ENCODE measurements at places on chromosomes 12 and 14. TPM values are rescaled to one million over a fixed set of nuclear protein-coding genes. Genes with fewer than 3 reads are reported as not detected.

GRCh38 chr14:69773571-69774276 is 6.8 kb downstream of the SRSF5 start:
- H3K4me1 ChIP-seq: no peaks in the 10 kb centered on the region
- DNase-seq: no peak
- H3K36me3 ChIP-seq: peaks cover 85% of the 10 kb centered on the region
- H3K27ac ChIP-seq: no peak overlapping the region

- no peak for DNase-seq
- H3K27ac ChIP-seq: no peak overlapping the region
- no peaks in the 10 kb centered on the region for H3K27me3 ChIP-seq
- no peak overlapping the region for H3K4me3 ChIP-seq
- H3K36me3 ChIP-seq: no peaks in the 10 kb centered on the region
Measured at GRCh38 chr12:14935031-14935430, 3.3 kb downstream of the ERP27 start.

DNA sequence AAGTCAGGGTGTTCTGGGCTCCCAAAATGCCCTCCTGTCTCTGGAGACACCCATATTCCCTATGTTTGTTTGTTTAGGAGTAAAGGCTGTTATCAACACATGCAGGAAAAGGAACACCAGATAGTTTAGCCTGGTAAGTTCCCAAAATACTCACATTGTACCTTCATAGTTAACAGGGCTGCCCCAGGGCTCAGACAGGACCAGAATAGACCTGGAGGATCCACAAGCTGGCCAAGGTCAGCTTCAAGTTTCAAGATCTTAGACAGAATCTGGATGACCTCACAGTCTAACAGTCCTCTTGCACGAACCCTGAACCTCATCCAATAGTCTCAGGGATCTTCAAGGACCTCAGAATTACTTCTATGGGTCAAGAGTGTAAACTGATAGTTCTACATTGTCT is 18.1 kb upstream of the HSP90B1 start:
- H3K36me3 ChIP-seq: no peaks in the 10 kb centered on the region
- no peaks in the 10 kb centered on the region for H3K27me3 ChIP-seq
- no peak overlapping the region for H3K27ac ChIP-seq
- no peak overlapping the region for H3K4me3 ChIP-seq
- no peak for DNase-seq

- no peak overlapping the region for H3K27ac ChIP-seq
- H3K36me3 ChIP-seq: no peaks in the 10 kb centered on the region
- no peak for DNase-seq
- H3K27me3 ChIP-seq: no peaks in the 10 kb centered on the region
- H3K4me3 ChIP-seq: no peak overlapping the region
Measured at GRCh38 chr12:41683023-41683422, 461.7 kb downstream of the GXYLT1 start.

- H3K27me3 ChIP-seq: peaks cover 43% of the 10 kb centered on the region
- peak overlapping the region; percentile 69 for H3K4me3 ChIP-seq
- no peaks in the 10 kb centered on the region for H3K36me3 ChIP-seq
- no peak overlapping the region for H3K27ac ChIP-seq
- DNase-seq: peak; percentile 38
- H3K4me1 ChIP-seq: peaks cover 16% of the 10 kb centered on the region
Measured at GRCh38 chr12:116880817-116881324, 370 bp downstream of the HRK start.

DNA sequence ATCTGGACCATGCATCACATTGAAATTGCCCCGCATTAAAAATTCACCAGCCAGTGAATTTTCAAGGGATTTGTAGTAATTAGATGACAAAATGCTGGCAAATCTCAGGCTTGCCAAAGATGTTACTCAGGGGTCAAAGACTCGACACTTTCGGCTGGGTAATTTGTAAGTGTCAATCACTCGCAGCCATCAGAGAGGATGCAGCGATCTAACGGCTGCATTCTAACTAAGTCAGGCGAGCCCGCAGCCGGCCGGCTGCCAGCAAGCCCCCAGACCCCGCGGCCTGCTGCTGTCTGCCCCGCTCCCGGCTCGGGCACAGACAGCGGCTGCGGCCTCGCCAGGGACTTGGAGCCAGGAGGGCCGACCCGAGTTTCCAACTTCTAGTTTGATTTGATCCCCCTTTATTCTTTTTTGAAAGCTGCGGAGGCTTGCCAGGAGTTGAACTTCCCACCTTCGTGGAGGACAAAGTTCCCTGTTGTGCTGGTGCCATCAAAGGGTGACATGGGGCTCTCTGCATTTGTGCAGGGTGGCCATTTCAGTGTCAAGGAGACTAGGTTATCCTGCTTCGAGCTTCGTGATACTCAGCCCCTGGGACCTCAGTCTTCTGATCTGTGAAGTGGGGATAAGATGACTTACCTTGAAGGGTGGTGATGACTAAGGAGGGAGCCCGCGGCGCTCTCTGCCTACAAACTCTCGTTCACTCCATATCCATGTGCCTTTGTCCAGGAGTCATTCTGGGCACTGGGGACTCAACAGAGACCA is 169.9 kb downstream of the RBM19 start:
- H3K27me3 ChIP-seq: no peaks in the 10 kb centered on the region
- H3K36me3 ChIP-seq: no peaks in the 10 kb centered on the region
- H3K27ac ChIP-seq: no peak overlapping the region
- no peaks in the 10 kb centered on the region for H3K4me1 ChIP-seq
- DNase-seq: no peak
- no peak overlapping the region for H3K4me3 ChIP-seq

DNA sequence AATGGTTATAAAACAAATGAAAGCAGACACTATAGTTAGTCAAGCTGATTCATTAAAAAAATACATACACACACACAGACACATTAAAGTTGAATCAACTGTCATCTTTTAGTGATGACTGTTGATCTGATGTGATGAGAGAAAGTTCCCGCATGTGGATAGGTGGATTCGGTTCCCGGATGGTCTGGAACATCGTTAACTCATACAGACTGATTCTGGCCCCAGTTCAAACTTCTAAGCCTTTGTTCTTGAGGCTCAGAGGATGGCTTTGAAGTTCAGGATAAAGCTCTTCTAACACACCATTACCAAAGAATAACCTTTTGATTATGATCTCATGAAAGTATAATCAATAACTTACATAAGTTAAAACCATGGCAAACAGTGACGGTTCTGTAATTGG is 27.5 kb downstream of the WIF1 start:
- no peak overlapping the region for H3K27ac ChIP-seq
- no peak for DNase-seq
- no peaks in the 10 kb centered on the region for H3K36me3 ChIP-seq

- no peak overlapping the region for H3K27ac ChIP-seq
- no peaks in the 10 kb centered on the region for H3K4me1 ChIP-seq
- H3K4me3 ChIP-seq: no peak overlapping the region
- H3K27me3 ChIP-seq: no peaks in the 10 kb centered on the region
- DNase-seq: no peak
- no peaks in the 10 kb centered on the region for H3K36me3 ChIP-seq
Measured at GRCh38 chr14:49294621-49295148, 291.5 kb downstream of the RPS29 start.

DNA sequence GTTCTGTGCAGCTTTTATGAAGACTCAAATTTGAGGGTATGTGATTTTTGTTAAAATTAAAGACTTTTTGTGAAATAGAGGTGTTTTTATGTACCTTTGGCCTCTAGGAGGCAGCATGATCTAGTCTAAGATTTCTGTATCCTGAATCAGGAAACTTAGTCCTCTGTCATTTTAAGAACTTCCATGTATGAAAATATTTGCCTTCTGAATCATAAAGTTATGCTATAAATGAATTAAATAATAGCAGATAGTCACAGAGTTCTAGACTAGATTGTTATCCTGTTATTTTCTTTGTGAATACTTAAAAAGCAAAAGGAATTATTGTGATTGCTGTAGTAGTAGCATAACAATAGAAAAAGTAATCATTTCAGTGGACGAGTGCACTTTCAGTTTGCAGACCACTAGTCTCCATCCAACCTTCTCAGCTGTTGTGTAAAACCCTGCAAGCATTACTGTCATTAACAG is 56.3 kb downstream of the FGD4 start:
- no peak overlapping the region for H3K4me3 ChIP-seq
- peak overlapping the region; percentile 57 for H3K27ac ChIP-seq
- DNase-seq: no peak
- H3K4me1 ChIP-seq: peaks cover 21% of the 10 kb centered on the region

C12orf42 gene
- total RNA-seq: not detected

DNA sequence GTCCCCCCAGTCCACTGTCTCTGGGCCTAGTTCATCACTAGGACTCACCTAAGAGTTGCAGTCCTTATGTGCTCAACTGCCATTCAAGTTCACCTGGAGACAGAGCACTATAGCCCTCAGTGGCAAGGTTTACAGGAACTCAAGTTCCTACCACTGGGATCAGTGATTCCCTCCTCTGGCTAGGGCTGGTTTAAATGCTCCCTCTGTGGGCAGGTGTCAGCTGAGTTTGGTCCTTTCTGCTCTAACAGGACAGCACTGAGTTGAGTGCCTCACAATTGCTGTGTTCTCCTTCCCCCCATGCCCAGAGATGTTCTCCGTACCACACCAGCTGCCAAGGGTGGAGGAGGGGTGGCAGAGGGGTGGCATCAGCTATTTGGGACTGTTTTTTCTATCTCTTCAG is 20.8 kb upstream of the SAV1 start:
- DNase-seq: no peak
- no peak overlapping the region for H3K4me3 ChIP-seq
- no peaks in the 10 kb centered on the region for H3K36me3 ChIP-seq
- no peaks in the 10 kb centered on the region for H3K4me1 ChIP-seq

TEAD4 gene
- 116 TPM for total RNA-seq

FGF23 gene
- 0.42 TPM for total RNA-seq

- H3K27me3 ChIP-seq: no peaks in the 10 kb centered on the region
- no peak overlapping the region for H3K27ac ChIP-seq
- H3K36me3 ChIP-seq: no peaks in the 10 kb centered on the region
- no peak for DNase-seq
- peaks cover 18% of the 10 kb centered on the region for H3K4me1 ChIP-seq
Measured at GRCh38 chr12:32566663-32567295, 112.3 kb upstream of the DNM1L start.

DNA sequence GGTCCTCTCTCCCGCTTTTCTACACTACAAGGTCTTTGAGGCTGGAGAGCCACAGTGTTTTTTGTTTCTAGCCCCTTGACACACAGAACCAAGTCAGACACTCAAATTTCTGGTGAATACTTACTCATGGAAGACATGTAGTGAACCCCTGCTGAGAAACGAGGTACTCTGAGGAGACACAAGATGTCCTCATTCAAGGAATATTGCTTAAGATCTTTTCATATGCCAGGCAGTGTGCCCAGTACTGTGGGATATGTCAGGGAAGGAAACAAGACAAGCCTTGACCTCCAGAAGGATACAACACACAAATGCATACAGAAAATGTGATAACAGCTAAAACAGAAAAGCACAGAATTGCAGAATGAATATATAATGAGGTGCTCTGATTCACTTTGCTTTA is 75.9 kb downstream of the TMTC1 start:
- no peaks in the 10 kb centered on the region for H3K4me1 ChIP-seq
- H3K36me3 ChIP-seq: no peaks in the 10 kb centered on the region
- H3K27me3 ChIP-seq: no peaks in the 10 kb centered on the region
- DNase-seq: no peak

DNA sequence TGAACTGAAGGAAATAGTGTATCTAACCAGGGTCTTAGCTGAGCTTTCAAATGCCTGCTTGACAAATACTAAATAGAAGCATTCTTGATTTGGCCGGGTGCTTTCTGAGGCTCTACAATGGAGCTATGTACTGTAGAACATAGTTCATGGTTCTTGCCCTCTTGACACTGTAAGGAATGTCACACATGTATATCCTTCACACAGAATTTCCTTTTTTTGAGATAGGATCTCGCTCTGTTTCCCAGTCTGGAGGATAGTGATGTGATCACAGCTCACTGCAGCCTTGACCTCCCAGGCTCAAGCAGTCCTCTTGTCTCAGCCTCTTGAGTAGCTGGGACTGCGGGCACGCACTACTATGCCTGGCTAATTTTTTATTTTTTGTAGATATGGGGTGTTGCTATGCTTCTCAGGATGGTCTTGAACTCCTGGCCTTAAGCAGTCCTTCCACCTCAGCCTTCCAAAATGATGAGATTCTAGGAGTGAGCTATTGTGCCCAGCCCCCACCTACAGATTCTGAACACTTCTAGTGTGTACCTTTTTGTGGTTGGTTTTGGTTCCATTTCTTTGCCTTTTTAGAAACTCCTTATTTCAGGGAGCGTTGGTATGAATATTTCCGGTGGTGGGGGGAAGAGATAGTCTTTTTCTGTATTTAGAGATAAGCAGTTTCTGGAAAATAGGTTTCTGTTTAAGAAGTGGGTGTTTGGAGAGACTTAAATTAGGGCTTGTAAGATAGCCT is 4.2 kb downstream of the MLXIP start:
- H3K4me3 ChIP-seq: no peak overlapping the region
- DNase-seq: no peak
- H3K27me3 ChIP-seq: peaks cover 21% of the 10 kb centered on the region
- no peak overlapping the region for H3K27ac ChIP-seq
- peaks cover 5% of the 10 kb centered on the region for H3K4me1 ChIP-seq
- H3K36me3 ChIP-seq: no peaks in the 10 kb centered on the region

- H3K4me3 ChIP-seq: no peak overlapping the region
- H3K36me3 ChIP-seq: no peaks in the 10 kb centered on the region
- H3K27me3 ChIP-seq: no peaks in the 10 kb centered on the region
- H3K27ac ChIP-seq: no peak overlapping the region
- no peak for DNase-seq
- no peaks in the 10 kb centered on the region for H3K4me1 ChIP-seq
Measured at GRCh38 chr12:75844049-75844770, 187.4 kb downstream of the PHLDA1 start.

DNA sequence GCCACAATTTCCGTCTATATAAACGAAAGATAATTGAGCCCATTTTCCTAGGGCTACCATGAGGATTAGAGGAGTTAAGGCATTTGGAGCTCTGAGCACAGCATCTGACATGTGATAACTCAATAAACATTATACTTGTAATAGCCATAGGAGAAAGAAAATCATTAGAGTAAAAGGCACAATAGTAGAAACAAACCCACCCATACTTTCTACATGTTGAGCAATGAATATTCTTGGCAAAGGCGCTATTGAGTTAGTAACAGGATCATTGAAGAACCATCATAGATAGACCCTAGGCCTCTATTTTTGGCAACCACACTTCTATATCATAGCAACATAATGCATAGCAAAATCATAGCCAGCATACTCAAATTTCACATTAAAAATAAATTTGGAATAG is 664.1 kb downstream of the NOVA1 start:
- no peaks in the 10 kb centered on the region for H3K27me3 ChIP-seq
- H3K27ac ChIP-seq: no peak overlapping the region
- no peak for DNase-seq
- no peaks in the 10 kb centered on the region for H3K36me3 ChIP-seq
- H3K4me1 ChIP-seq: no peaks in the 10 kb centered on the region

ARHGDIB gene
- 0.82 TPM for total RNA-seq

DNA sequence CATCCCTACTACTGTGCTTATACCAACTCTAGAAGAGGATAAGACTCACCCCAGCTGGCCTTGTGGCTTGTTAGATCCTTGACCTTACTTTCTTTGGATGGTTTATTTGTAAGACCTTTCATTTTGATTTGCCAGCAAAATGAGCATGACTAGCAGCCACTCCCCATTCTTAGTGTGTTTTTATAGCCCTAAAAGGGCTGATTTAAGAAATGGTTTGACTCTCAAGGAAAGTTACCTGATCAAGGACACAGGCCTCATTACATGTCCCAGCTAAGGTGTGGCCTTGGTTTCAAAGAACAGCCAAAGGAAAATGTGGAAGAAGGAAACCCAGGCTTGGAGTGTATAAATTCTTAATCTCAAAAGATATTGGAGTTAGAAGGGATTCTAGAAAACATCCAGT is 41.4 kb downstream of the SLC17A8 start:
- H3K36me3 ChIP-seq: no peaks in the 10 kb centered on the region
- peaks cover 2% of the 10 kb centered on the region for H3K4me1 ChIP-seq
- no peak for DNase-seq
- H3K27me3 ChIP-seq: no peaks in the 10 kb centered on the region
